ENCODE measurements at places on chromosomes 2 and 18.

- peak; percentile 27 for DNase-seq
These were observed 185.5 kb upstream of the NRP2 start for GRCh38 chr2:205496772-205497171.

GRCh38 chr18:56431551-56431950 is 206.8 kb downstream of the TXNL1 start:
- DNase-seq, result peak; percentile 43

DNA sequence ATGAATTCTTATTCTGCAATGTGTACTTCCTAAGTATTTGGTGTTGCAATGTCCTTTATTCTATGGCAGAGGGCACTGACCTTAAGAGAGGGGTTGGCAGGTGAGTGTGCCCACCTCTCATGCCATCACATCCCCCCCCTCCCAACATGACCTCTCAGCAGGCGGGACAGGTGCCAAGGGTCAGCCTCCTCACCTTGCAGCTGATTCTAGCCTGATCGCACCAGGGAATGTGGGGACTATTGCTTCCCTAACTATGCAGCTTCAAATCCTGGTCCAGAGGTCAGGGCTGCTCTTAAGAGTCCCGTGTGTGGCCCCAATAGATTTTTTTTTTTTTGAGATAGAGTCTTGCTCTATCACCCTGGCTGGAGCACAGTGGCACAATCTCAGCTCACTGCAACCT is 9.5 kb downstream of the HJURP start:
- no peak for DNase-seq

DNA sequence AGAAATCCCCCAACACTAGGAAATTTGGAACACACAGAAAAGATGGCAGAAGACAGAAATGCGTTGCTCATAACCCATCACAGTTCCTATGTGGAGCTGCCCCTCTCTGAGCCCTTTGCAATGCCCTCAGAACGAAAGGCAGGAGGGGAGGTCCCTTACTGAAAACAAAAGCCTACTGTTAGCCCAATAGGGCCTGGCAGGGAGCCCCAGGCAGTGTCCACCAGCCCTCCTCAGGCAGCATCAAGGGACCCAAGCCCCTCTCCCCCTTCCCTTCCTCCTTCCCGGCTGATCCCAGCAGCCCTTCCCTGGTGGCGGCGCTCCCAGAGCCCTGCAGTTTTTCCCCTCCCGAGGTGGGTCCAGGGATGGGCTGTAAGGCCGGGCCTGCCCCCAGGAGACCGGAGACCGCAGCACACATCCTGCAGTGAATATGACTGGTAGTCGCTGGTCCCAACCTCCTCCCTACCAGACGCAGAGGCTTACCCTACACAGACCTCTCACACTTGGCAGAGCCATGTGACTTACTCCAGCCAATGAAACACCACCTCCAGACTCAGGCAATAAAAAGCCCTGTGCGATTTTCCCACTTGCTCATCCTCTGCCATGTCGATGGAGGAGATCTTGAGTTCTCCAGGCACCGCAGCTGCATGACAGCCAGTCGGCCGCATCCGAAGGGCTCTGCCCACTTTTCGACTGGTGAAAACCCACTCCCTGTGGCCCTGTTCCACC is 19.4 kb upstream of the DUSP2 start:
- peak; percentile 19 for DNase-seq

DNA sequence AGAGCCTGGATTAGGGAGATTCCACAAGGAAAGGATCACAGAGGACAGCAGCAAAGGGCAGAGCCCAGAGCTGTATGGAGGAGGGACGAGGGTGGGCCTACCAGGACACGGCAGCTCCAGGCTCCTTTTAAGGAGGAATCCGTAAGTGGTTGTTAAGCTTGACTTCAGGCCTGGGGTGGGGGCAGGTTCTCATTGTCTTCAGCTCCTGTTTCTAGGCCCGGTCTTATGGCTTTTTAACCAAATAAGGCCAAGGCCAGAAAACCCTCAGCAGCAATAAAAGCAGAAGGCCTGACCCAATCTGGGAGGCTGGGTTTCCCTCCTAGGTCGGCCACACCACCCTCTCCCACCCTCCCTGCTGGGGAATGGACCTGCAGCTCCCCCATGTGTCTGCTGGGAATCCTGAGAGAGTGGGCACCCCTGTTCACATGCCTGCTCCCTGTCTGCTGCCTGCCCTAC is 111.2 kb downstream of the PLB1 start:
- no peak for DNase-seq

DNA sequence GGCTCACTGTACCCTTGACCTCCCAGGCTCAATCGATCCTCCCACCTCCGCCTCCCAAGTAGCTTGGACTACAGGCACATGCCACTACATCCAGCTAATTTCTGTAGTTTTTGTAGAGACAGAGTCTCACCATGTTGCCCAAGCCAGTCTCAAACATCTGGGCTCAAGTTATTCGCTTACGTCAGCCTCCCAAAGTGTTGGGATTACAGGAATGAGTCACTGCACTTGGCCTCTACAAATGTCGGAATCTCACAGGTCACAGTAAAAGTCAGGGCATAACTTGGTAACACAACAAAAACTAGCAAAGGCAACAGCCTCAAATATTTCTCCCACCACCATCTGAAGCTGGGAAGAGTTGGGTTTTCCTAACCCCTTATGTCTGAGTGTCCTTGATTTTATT is 25.3 kb downstream of the SCG2 start:
- DNase-seq, result no peak

GRCh38 chr18:27075828-27076227 is 109.3 kb downstream of the CHST9 start:
- peak; percentile 35 for DNase-seq

DNA sequence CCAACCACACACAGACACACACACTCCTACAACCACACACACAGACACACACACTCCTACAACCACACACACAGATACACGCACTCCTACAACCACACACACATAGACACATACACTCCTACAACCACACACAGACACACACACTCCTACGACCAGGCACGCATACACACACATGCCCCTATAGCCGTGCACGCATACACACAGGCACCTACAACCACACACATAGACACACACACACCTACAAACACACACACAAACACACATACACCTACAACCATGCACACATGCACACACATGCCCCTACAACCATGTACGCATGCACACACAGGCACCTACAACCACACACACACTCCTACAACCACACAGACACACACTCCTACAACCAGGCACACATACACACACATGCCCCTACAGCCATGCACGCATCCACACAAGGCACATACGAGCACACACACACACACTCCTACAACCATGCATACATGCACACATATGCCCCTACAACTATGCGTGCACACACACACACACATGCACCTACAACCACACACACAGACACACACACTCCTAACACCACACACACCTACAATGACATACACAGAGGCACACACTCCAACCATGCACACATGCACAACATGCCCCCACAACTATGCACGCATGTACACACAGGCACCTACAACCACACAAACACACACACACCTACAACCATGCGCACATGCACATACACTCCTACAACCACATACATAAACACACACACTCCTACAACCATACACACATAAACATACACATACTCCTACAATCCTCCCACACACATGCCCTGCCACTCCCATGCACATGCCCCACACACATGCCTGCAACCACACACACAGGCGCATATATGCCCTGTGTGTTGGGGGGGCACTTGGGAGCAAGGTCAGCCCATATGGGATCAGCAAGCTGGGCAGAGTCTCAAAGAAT is 19.1 kb upstream of the TEX51 start:
- DNase-seq, result no peak

DNA sequence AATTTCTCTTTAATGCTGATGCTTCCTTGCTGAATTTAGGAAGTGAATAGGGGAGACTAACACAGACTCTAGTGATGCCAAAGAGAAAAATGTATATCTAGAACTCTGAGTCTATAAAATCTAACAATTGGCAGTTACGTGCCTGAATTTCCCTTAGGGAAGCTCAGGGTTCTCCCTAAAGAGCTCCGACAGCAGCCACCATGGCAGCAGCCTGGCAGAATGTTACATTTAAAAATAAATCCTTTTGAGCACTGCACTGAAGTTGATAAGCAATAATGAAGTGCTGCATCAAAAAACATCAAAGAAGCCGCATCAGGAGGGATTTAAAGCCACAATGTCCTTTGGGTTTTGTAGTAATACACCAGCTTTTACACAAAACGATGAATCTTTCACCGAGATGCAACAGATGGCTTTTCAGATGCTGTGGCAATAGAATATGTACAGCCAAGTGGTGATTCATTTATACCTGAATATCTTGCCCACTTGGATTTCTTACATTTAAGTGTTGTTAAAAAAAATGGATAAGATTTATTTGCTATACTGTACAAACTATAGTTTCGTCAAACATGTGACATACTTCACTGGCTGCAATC is 291.2 kb upstream of the SESTD1 start:
- no peak for DNase-seq

DNA sequence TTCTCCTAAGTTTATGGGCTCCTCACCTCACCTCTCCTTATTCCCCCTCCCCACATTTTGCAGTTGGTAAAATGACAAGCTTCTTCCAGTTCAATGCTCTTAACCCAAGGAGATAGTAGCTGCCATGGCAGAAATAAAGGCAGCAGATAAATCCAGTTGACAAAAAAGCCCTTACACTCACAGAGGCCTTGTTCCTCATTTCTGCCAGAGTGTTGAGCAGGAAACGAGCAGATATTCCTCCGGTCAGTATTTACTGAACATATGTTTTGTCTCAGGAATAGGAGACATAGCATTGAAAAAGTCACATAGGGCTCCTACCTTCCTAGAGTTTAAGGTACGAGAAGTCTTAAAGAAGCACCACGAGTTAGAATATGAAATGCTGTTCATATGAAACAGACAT is 493.7 kb upstream of the TNP1 start:
- no peak for DNase-seq

DNA sequence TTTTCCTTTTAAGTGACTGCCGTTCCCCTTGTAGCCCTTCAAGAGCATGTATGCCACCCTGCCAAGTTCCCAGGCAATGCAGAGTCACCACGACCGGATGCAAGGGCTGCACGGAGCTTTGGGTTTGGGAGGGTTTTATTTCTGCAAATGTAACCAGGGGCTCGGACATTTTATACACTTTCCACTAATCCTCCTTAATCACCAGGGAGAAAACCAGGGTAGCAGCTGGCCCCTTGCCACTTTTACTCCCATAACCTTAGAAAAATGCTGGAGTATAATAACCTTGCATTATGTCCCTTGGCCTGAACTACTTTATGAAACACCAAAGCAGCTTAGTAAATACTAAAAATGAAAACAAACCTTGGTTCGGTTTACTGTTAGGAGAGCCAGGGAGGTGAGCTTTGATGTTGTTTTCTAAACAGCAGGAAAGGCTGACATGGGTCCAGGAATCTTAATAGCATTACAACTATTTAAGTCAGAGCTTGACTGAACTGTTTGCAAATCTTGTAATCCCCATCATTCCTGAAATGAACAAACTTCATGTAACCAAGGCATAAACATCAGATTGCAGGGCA is 152.8 kb upstream of the RIOK3 start:
- no peak for DNase-seq

DNA sequence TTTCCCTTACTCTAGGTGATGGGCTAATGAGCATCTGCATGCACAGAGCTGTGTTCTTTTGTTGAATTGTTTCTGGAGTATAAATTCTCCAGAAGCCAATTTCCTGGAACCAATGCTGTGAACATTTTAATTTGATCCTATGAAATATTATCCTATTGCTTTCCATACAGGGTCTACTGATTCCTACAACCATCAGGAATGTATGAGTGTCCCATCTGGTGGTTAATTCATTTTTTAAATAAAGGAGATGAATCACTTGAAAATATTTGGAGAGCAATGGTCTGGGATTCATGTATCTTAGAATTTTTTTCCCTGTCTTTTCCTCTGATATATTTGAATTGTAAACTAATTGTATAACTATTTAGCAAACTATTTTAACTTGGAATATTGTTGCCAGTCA is 14.0 kb downstream of the KIF5C start:
- DNase-seq, result no peak
